ENCODE measurements at places on chromosomes 13 and 19.

GRCh38 chr19:58380037-58380661 lies 681 bp downstream of the ZNF837 start:
- DNase-seq: peak; percentile 35

- no peak for DNase-seq
These were observed 305.1 kb downstream of the KCNRG start for GRCh38 chr13:50320271-50320862.

DNA sequence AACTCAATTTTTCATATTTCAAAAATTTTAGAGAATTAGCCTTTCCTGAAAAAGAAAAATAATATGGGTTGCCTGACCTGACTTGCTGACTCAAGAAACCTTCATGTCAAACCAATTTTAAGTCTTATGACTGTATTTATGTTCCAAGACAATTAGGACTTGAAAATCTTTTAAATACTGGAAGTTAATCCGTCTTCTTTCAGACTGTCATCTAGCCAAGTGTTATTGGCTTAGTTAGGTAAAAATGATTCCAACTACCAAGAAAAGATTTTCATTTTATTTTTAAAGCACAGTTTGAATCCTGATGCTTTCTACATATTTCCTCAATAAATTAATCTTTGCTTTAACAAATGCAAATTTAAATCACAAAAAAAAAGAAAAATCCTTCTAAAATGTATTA lies 337.6 kb downstream of the SLITRK6 start:
- DNase-seq: no peak

DNA sequence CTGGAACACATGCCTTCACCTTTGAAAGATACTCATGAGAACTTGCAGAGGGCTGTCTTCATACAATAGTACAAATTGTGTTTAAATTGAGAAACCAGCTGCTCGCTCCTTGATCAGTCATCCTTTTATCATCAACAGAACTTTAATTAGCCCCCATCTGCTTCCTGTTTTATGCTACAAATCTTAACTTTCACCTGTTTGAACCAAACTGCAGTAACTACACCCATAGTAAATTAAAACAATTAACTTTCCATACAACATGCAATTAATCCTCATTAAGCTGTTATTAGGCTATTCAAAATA lies 85.2 kb downstream of the FOXO1 start:
- DNase-seq: no peak

DNA sequence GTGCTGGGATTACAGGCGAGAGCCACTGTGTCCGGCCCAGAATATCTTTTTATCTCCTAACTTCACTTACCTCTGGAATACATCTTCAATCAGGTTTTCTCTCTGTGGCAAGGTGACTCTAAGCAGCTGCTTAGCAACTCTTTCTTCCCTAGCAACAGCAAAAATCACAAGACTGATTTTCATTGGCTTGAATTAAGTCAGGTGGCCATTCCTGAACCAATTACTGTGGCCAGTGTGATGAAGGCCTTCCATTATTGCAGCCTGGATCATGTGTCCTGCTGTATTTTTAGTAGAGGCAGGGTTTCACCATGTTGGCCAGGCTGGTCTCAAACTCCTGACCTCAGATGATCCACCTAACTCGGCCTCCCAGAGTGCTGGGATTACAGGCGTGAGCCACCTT lies 9.0 kb upstream of the LTBP4 start:
- no peak for DNase-seq

GRCh38 chr13:110841846-110842245 lies 73.0 kb downstream of the ANKRD10 start:
- no peak for DNase-seq

DNA sequence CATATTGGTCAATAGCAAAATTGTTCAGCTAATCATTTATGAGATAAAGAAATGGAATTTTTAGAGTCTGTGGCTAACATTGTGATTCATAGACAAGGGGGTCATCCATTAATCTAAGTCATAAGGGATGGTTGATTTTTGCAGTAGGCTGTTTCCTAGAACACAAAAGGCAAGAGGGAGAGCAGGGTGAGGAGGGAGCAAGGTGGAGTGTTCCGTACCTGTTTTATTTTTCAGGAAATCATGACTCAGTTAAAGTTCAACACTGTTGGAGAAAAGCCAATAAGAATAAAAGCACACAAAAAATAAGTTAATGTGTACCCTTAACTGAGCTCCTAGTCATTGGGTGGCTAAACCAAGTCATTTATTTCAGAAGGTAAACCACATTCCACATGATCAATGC lies 512.4 kb upstream of the ATXN8OS start:
- no peak for DNase-seq

GRCh38 chr13:45456196-45456972 lies 8.4 kb upstream of the COG3 start:
- DNase-seq: no peak

All from Right ventricle myocardium inferior (tissue), 1 donor.